T-helper 1 cell (primary cell): ENCODE measurements at places on chromosomes 16 and 17.

DNA sequence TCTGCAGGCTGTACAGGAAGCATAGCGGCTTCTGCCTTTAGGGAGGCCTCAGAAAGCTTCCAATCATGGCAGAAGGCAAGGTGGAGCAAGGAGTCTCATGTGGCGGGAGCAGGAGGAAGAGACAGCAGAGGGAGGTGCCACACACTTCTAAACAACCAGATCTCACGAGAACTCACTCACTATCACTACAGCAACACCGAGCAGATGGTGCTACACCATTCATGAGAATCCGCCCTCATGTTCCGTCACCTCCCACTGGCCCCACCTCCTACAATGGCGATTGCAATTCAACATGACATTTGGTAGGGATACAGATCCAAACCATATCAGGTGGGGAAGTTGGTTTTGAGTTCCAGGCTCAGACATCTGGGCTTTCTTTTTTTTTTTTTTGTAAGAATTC, 31.9 kb upstream of the NUDT7 start:
- DNase-seq: no peak

DNA sequence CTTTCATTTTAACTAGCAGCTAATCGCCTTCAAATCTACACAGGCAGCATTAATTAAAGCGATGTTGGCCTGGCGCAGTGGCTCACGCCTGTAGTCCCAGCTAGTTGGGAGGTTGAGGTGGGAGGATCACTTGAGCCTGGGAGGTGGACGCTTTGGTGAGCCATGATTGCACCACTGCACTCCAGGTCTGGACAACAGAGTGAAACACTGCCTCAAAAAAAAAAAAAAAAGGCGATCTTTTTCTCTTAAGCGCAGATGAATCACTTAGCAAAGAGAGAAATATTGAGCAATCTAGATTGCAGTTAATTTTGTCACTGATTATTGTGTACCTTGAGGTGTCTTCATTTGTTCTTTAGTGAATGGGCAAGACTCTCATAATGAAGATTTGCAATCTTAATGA, 12.4 kb downstream of the SNTB2 start:
- no peak for DNase-seq

GRCh38 chr16:78866521-78866920, 734.0 kb downstream of the MAF start:
- DNase-seq: no peak

DNA sequence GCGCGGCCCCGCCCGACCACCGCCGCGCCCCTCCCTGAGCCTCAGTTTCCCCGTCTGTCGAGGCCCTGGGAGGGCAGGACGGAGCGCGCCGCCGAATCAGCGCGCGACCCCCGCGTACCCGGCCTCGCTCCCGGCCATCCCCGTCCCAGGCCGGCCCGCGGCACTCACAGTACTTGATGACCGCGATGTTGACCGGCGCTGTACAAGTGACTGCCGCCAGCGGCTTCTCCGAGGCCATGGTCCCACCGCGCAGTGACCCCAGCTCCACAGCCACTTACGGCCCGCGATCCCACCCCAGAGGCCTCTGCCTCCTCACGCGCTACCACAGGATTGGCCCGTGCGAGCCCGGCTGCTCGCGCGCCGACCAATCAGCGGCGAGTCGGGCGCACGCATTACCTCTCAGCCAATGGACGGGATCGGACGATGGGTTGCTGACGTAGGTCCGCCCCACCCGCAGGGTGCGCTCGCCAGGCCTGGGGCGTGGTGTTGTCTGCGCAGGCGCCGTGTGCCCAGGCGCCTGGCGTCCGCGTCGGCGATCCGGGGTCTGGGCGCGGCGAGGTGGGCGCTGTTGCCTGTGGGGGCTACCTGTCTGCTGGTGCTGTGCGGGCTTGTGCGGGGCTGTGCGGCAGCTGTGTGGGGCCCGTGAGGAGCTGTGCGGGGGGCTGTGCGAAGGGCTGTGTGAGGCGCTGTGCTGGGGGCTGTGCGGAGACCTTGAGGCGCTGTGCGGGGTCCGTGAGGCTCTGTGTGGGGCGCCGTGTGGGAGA, at the start of gene MVD:
Gene MVD, minus strand, starts transcription at position 249 of the 764 bp plus-strand sequence. Its CDS starts 11 bp downstream, at position 238.
- peak; percentile 98 for DNase-seq

DNA sequence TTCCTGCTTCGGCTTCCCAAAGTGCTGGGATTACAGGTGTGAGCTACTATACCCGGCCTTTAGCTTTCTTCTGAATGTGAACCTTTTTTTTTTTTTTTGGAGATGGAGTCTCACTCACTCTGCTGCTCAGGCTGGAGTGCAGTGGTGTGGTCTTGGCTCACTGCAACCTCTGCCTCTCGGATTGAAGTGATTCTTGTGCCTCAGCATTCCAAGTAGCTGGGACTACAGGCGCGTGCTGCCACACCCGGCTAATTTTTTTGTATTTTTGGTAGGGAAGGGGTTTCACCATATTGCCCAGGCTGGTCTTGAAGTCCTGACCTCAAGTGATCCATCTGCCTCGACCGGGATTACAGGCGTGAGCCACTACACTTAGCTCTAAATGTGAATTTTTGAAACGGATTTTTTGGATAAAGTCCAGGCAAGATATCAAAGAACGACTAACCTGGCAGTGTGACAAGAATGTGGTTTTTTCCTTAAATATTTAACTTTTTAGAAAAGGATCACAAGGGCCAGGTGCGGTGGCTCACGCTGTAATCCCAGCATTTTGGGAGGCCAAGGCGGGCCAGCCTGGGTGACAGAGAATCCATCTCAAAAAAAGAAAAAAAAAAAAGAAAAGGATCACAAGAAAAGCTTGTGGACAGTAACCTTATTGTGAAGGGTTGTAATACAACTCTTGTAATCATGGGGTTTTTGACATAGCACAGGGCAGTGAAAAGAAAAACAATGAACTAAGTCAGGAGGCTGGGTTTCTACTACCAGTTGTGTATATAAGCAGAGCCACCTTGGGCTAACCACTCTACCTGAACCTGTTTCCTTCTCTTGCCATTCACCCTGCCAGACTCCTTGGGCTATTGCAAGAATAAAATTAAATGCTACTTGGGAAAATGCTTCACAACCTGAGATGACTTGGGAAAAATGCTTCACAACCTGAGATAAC, 6.2 kb downstream of the BRCA1 start:
- DNase-seq: no peak

- DNase-seq: no peak
Measured at GRCh38 chr17:16199093-16199492, 16.2 kb downstream of the NCOR1 start.

DNA sequence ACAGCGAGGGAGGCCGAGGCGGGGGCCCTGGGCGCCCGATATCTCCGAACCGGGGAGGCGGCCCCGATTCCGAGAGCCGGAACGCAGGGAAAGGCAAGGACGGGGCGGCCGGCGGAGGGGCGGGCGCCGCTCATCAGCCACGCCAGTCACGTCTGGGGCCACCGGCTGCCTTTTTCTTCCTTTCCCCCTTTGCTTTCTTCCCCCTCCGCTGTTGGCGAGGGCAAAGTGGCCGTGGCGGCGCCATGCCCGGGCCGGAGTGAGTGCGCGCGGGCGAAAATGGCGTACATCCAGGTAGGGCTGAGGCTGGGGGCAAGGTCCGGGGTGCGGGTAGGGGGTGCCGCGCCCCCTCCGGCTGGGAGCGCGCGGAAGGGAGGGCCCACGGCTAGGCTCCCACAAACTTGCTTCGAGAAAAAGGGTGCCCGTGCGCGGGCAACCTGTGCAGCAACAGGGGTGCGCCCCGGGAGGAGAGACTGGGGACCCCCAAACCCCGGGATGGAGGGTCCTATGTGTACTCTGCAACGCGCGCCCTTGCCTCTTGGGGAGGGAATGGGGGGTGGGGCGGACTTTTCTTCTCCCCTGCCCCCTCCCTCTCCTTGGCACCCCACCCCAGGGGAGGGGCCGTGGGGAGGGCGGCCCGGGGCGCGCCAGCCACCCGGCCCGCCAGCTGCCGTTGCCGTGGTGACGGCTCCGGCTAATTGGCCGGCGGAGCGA, 486 bp downstream of the SYT17 start:
- DNase-seq: no peak

GRCh38 chr17:55770196-55770870, 19.5 kb downstream of the PCTP start:
- no peak for DNase-seq

DNA sequence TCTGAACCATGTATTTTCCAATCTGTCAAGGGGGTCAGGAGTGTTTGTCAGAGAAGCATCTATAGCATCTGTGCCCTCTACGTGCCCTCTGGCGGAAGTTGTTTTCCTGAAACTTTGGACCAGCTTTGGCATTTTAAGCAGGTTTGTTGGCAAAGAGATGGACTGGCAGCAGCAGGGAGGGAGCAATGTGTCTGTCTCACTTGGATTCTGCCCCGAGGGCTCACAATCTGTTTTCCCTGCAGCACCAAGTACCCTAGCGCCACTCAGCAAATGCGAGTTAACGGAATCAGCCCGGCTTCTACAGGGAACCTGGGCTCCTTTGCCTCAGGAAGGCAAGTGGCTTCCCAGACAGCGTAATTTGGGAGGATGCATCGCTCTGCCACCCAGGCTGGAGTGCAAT, 17.4 kb downstream of the DUSP14 start:
- no peak for DNase-seq

GRCh38 chr16:23015580-23015979, 133.7 kb downstream of the USP31 start:
- DNase-seq: no peak

GRCh38 chr16:20846030-20846429, 39.7 kb downstream of the REXO5 start:
- no peak for DNase-seq

- DNase-seq: no peak
Measured at GRCh38 chr16:52308051-52308450, 238.9 kb downstream of the TOX3 start.

DNA sequence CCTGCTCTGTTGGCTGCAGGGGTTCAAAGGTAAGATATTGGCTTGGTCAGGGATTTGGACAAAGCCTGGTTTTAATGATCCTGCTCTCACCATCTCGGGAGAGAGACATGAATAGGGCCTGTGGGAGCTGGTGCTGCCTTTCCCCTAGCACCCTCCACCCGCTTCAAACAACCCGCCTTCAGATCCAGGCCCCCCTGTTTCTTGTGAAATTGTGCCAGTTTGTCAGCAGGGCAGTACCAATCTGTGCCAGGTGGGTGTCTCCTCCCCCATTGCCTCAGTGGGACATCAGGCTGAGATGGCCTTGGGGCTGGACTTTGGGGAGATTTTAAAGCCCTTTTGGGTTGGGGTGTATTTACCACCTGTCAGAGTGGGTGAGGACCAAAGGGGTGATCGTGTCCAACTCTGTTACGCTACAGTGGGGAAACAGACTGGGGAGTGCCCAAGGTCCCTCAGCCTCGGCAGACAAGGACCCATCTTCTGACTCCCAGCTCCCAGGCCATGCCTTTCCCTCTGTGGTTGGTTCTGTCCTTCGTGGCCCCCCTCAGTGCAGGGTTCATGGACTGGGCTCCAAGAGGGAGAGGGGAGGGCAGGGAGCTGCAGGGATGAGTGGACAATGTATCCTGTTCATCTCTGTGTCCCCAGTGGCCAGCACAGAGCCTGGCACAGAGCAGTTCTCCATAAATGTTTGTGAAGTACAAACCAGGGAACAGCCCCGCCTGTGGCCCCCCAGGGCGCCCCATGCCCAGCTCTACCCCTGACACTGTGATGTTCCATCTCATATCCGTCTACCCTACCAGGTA, 3.3 kb downstream of the ARHGAP23 start:
- DNase-seq: no peak

DNA sequence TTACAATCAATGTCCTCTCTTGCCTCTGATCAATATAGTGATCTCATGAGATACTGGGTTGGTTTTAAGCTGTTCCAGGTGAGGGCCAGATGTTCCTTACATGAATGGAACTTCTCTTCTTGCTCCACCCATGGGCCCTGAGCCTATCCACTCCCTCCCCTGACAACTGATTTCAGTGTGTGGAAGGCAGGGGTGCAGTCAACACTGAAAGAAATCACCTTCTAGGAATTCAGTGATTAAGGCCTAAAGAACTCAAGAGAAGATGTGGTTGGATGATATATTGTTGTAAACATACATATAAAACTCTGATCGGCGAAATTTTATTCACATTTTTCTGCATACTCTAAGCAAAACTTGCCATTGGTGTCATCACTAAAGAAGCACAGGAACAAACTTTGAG, 6.7 kb upstream of the GOSR2 start:
- DNase-seq: no peak

DNA sequence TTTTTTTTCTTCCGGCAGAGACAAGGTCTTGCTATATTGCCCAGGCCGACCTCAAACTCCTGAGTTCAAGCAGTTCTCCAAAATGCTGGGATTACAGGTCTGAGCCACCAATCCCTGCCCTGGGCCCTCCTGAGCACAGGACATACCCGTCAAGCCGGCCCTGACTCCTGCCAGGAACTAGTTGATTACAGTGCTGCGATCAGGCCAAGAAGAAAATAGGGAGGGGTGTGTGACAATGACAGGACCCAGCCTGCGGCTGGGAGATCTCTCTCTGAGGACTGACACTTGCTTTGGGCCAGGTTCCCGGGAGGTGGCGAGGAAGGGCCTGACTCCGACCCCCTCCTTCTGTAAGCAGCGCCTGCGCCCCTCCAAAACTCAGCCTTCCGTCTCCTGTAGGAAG, 276.6 kb downstream of the MRTFB start:
- DNase-seq: no peak

GRCh38 chr17:75194879-75195278, 10.6 kb upstream of the NUP85 start:
- DNase-seq: no peak

- DNase-seq: no peak
Measured at GRCh38 chr17:19376811-19377210, 1.5 kb upstream of the MAPK7 start.

DNA sequence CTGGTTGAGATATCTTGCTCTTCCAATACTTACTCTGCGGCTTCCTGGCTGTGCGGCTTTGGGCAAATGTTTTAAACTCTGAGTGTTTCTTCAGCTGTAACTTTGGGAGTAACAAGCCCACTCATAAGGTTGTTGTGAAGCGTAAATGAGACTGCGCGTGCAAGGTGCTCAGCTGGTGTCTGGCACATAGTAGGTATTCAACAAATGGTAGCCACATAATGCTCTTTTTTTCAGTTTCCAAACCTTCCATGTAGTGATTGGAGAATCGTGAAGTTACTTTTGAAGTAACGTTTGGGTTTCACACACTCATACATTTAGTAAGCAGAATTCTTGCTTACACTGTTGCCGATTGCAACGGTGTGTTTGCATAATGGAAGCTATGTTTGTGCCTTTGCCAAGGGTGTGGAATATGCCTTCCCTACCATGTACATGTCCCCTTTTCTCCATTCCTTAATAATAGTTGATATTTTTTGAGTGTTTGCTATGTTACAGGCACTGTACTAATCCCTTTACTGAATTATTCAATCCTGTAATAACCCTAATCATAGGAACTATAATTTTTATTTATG, 829 bp downstream of the DHRS7B start:
- DNase-seq: no peak

- no peak for DNase-seq
Measured at GRCh38 chr17:83192161-83192788, 112.9 kb downstream of the METRNL start.

- no peak for DNase-seq
Measured at GRCh38 chr17:10127819-10128425, 70.5 kb downstream of the GAS7 start.
